ENCODE measurements at places on chromosomes 4 and X. TPM values are rescaled to one million over a fixed set of nuclear protein-coding genes. Genes with fewer than 3 reads are reported as not detected.

HPGD gene
- not detected for total RNA-seq

AWAT2 gene
- total RNA-seq = under 0.01 TPM

RAB33A gene
- 0.65 TPM for total RNA-seq

JADE1 gene
- 17.3 TPM for total RNA-seq

HERC5 gene
- 2.0 TPM for total RNA-seq

IL9R gene
- 0.10 TPM for total RNA-seq

TMPRSS11D gene
- 0.29 TPM for total RNA-seq

NAA11 gene
- not detected for total RNA-seq

SMIM31 gene
- not detected for total RNA-seq

GRIA3 gene
- not detected for total RNA-seq

Measured in vein endothelial cell (primary cell).